ENCODE measurements at places on chromosomes 2 and 18.

DNA sequence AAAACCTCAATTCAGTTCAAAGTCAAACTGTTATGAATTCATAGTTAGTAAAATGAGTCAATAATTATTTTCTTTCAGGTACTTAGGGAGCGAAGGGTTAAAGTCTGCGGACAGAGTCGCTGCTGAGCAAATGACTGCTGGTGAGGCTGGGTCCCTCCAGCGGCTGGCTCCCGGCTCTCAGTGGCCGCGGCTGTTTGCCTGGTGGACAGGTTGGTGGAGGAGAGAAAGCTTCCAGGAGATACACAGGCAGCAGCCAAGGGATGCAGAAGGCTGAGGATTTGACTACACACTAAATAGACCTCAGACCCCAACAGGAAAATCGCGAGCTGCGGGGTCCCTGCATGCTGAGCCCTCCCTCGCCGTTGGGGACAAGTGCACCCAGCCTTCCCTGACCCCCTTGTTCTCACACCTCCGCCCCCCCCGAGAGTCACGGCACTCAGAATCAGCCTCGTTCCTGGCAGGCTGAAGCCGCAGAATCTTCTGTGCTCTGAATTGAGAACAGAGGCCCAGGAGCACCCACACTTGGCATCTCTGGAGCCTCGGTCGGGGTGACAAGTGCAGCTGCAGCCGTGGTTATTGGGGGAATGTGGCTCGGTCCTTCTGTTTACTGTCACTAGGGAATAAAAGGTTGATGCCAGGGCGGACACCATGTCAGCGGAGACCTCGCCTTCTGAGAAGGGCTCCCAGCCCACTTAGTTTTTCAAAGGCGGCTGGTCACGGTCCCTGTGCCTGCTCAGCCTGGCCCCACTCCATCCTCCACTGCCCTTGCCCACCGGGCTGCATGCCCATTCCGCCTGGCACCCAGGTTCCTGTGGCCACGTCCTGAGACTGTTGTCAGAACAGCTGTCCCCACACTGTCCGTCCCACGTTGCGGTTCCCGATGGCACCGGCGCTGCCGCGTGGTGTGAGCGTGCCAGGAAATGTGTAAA is 74.0 kb downstream of the SLC66A2 start:
- no peak for DNase-seq

DNA sequence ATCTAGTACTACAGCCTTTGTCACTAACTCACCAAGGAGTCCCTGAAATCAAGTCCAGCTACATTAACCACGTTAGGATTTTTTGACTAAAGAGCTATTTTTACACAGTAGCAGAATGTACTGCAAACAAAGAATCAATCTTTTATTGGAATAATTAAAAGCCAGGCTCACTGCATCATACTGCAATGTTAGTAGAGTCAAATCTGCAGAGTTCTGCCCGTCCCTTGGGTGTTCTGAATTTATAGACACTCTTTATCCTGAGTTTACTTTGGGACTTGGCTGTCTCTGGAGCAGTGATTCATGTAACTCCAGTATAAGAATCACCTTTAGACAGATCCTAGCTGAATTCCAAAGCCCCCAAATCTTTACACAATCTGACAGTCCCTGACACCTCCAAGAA is 127.9 kb upstream of the THSD7B start:
- no peak for DNase-seq

DNA sequence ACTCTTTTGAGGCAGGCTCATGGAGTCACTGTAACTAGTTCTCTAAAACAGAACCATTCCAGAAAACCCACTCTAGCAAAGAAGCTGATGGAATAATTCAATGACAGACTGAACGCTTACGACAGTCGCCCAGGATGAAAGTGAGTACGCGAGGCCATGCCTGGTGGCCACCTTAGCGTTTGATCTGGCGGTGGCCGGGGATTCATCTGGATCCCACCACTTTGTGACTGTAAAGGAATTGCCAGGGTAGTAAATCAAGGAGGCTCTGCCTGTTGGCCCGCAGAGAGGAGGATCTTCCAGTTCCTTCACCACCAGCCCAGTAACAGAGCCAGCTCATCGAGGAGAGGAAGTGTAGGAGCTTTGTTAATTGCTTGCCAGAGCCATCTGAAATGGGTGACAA is 34.6 kb downstream of the GREB1 start:
- no peak for DNase-seq

GRCh38 chr2:37992601-37993000 is 67.5 kb downstream of the RMDN2 start:
- no peak for DNase-seq

DNA sequence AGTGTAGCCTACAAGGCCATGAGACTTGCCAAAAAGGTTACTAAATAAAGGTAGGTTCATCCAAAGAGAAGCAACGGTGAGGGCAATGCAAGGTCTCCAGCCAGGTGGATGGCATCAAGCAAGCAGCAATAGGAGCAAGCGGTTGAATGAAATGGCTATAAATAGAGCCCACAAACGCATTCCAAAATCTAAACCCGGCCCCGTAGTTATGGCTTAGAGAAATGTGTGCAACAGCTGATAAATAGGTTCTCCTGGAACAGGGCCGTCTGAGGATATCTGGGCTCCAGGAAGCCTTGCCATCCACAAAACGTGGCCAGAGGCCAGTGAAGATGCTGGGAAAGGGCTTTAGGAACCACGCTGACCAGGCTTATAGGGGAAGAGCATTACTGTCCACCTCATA is 146.1 kb upstream of the PID1 start:
- no peak for DNase-seq

- no peak for DNase-seq
These were observed 141.9 kb downstream of the SUCLG1 start for GRCh38 chr2:84317135-84317534.

Measured in GDM1 (cell line).